ENCODE measurements at places on chromosomes 1 and 21. TPM values are rescaled to one million over a fixed set of nuclear protein-coding genes. Genes with fewer than 3 reads are reported as not detected.

C4BPB gene
- total RNA-seq = 1.5 TPM

USH2A gene
- not detected for total RNA-seq

FCN3 gene
- not detected for total RNA-seq

CD101 gene
- 0.22 TPM for total RNA-seq

KCNJ15 gene
- total RNA-seq = 0.12 TPM

POU3F1 gene
- 0.03 TPM for total RNA-seq

F5 gene
- total RNA-seq = 0.25 TPM

LCE1A gene
- not detected for total RNA-seq

ATPAF1 gene
- 34.6 TPM for total RNA-seq

TTC13 gene
- 9.6 TPM for total RNA-seq

SPATA45 gene
- total RNA-seq = not detected

RIPPLY3 gene
- total RNA-seq = 0.39 TPM

MR1 gene
- total RNA-seq = 5.5 TPM

LCE3E gene
- 0.12 TPM for total RNA-seq

NKAIN1 gene
- total RNA-seq = 0.95 TPM

ATP5IF1 gene
- 154 TPM for total RNA-seq

HSF2BP gene
- 2.4 TPM for total RNA-seq

OR10R2 gene
- total RNA-seq = not detected

LPAR3 gene
- total RNA-seq = 0.20 TPM

SLC1A7 gene
- total RNA-seq = not detected

TRAF3IP3 gene
- total RNA-seq = not detected

ADORA3 gene
- total RNA-seq = not detected

AMY1B gene
- not detected for total RNA-seq

SLFNL1 gene
- total RNA-seq = 0.02 TPM

RPS6KA1 gene
- 15.5 TPM for total RNA-seq

ACTN2 gene
- total RNA-seq = not detected

MPL gene
- 0.16 TPM for total RNA-seq

HAO2 gene
- total RNA-seq = not detected
